Lung (tissue), 17 donors: ENCODE measurements at places on chromosomes 2 and 18. TPM values are rescaled to one million over a fixed set of nuclear protein-coding genes. Genes with fewer than 3 reads are reported as not detected.

- peak; percentile 11 for DNase-seq
Measured at GRCh38 chr2:53422979-53423378, 344.6 kb upstream of the CHAC2 start.

GRCh38 chr2:220887271-220887870 lies 684.7 kb downstream of the EPHA4 start:
- no peak for DNase-seq

DNA sequence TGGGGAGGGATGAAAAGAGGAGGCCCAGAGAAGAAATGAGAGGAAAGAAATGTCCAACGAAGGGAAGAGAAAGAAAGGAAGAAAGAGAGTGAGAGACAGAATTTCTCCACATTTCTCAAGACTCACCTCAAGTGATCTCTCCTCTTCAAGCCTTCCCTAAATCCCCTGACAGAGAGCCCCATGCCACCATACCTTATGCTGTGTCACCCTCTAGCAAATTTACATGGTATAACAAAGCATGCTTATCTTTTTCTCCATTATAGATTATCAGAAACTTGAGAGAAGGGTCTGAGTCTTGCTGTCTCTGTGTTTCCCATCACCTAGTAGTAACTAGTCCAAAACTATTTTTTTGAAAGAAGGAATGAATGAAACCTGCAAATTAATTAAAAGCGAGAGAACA lies 1208.4 kb downstream of the DPP10 start:
- no peak for DNase-seq

- peak; percentile 45 for DNase-seq
Measured at GRCh38 chr2:166127217-166128155, at the start of gene SCN1A. SCN1A (minus strand) TSS chr2:166128020; CDS start chr2:166073621, 54,399 bp downstream.

DNA sequence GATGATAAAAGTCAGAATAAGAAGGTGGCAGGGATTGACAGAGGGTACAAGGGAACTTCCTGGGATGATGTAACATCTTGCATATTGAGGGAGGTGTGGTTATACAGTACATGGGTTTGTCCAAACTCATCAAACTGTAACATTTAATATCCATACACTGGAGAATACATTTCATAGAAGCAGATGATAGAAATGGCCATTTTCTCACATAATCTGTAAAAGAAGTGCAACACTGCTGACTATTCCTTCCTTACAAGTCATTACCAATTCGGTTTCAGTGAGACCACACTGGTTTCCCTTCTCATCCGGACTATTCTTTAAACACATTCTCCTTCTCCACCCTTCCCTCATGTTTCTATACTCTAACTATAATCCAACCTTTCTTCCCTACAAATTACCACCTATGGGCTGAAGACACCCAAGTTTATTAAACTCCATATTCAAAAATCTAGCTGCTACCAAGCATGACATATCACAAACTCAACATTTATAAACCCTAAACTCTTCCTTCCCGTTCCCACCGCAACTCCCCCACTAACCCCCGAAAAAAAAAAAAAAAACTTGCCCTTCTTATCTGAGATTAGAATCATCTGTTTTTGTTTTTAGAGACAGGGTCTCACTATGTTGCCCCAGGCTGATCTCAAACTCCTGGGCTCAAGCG lies 1.6 kb downstream of the COX7A2L start:
- no peak for DNase-seq

- DNase-seq: peak; percentile 37
Measured at GRCh38 chr2:13000664-13001363, 284.1 kb downstream of the TRIB2 start.

DNA sequence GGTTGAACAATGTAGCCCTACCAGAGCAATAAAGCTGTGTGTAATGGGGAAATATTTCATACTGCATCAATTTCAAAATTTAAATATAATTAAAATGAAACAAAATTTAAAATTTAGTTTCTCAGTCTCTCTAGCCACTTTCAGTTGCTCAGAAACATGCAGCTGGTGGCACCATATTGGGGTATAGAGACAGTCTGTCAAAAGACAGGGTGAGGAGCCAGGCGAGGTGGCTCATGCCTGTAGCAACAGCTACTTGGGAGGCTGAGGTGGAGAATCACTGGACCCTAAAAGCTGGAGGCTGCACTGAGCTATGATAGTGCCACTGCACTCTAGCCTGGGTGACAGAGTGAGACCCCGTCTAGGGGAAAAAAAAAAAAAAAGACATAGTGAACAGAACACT lies 20.1 kb downstream of the ANXA4 start:
- no peak for DNase-seq

GRCh38 chr2:114786901-114787300 lies 344.5 kb downstream of the DPP10 start:
- DNase-seq: no peak

- peak; percentile 57 for DNase-seq
Measured at GRCh38 chr2:24863641-24864040, 56.4 kb downstream of the ADCY3 start.

GRCh38 chr2:68766376-68766845 lies 31.8 kb downstream of the ARHGAP25 start:
- no peak for DNase-seq

DNA sequence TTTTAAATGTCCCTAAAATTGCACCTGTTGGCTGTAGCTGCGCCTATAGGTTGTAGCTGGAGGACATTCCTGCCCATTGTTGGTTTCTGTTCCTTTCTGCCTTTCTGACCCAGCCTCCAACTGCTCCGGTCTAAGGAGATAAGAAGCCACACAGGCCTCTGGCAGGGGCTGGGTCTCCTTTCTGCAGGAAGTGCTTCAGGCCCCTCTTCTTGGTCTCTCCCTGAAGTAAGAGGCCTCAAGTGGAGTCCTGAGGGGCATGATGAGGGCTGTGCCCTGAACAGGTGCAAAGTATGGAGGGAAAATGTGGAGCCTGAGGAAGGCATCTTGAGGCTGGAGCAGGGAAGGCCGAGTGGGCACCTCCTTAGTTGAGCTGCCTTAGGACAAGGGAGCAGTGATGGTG lies 10.4 kb upstream of the SFTPB start:
- no peak for DNase-seq

- DNase-seq: no peak
Measured at GRCh38 chr2:18167871-18168270, 289.4 kb downstream of the KCNS3 start.

DNA sequence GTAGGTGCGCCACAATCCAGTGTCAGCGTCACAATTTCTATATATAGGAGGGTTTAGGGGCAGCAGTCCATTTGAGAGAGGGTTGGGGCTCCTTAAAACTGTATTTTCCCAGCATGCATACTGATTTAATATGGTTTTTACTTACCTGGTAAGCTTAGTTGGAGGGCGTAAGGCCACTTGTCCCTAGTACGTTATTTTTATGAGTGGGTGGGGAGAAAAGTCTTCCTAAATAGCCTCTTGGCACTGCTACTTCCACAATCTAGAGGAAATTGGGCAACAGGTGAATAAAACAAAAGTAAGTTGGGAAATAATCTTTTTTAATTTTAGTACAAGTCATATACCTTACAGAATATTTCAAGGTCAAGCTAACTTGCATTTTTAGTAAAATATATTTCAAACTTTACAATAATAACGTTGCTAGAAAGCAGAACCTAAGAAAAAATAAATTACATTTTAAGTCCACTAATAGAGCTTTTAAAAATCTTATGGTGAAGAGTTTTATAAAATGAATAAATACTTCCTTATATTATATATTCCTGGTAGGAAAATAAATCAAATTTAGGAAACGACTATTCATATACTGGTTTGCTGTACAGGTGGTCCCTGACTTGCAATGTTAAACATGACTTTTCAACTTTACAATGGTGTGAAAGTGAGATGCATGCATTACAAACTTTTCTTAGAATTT lies 20.9 kb downstream of the DHRS9 start:
- DNase-seq: no peak

- peak; percentile 82 for DNase-seq
Measured at GRCh38 chr18:63518178-63519012, 23.8 kb upstream of the SERPINB12 start.

DNA sequence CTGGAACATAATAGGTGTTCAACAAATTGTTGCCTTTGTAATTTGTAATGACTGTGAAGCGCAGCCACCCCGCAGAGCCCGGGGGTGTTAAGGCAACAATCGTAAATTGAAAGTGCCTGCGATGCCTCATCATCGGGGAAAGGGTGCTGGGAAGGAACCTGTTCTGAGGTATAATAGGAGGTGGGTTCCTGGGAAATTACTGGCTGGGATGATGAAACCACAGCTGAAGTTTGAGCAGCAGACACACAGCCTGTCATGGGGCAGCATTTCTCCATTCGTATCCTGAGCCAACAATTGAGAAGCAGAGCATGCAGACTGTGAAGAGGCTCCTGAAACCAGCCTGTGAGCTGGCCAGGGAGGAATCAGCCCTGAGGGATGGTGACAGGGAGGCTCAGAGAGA lies 404.0 kb upstream of the MYT1L start:
- no peak for DNase-seq

GRCh38 chr18:76410660-76411417 lies 84.2 kb downstream of the ZNF516 start:
- no peak for DNase-seq

IL1R2 gene
- total RNA-seq: 7.3 TPM

DYSF gene
- 31.8 TPM for total RNA-seq

CAPG gene
- total RNA-seq: 393 TPM

COL6A3 gene
- 548 TPM for total RNA-seq

KATNAL2 gene
- total RNA-seq: 8.0 TPM

NAT8 gene
- total RNA-seq: not detected

ANKRD30B gene
- total RNA-seq: not detected

MAP2 gene
- 18.7 TPM for total RNA-seq
